Stromal cell of bone marrow (primary cell): ENCODE measurements at places on chromosomes 1 and 21.

- no peak for DNase-seq
Measured at GRCh38 chr1:55215194-55216021, at the start of gene USP24. USP24 (minus strand) TSS chr1:55215364; CDS start chr1:55215113, 251 bp downstream.

DNA sequence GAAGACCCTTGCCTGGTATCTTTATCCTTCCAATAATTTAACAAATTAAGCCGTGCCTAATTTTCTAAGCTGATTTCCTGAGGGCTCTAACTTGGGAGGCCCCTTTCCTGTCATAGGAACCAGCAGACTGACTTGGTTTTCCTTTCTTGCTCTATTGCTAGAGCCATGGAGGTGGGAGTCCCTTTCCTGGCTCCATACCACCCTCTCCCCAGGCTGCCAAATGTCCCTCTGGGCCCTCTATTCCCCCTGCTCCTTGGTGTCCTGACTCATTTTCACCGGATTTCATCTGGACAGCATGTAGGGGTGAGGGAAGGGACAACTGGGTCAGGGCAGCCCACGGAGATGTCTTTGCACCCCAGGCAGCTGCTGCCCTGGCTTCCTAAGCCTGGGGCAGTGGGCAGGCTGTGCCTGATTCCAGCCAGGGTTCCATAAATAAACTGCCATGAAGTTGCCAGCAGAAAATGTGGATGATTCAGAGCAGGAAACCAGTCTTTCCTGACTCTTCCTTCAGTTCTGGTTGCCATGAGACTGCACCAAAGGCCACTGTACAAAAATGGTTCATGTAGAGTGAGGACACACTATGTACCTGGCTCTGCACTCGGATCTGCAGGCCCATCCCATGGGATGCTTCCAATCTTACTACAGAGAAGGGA lies 38.0 kb upstream of the SERBP1 start:
- peak; percentile 13 for DNase-seq

- peak; percentile 72 for DNase-seq
Measured at GRCh38 chr1:205950826-205951549, 7.7 kb upstream of the SLC26A9 start.

- DNase-seq, result no peak
Measured at GRCh38 chr21:46011267-46011967, 29.8 kb downstream of the COL6A1 start.

DNA sequence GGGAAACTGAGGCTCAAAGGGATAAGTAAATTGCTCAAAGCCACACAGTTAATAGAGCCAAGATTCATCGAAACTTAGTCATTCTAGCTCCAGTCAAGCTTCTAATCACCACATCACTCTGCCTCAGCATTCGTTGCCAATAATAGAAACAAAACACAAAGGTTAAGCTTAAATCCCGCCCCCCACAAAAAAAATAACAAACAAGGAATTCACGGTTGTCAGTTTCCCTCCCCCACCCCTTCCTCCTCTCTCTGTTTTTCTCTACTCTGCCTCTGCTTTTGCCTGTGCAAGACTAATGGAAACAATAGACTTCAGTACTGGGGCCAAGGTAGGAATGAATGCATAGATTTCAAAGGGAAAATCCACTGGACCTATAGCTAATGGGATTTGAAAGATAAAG lies 70.7 kb upstream of the ZNF644 start:
- no peak for DNase-seq
